ENCODE measurements at places on chromosomes 5 and 9.
A peak's percentile ranks its signal among the peaks of the same experiment; 100 is the strongest.

DNA sequence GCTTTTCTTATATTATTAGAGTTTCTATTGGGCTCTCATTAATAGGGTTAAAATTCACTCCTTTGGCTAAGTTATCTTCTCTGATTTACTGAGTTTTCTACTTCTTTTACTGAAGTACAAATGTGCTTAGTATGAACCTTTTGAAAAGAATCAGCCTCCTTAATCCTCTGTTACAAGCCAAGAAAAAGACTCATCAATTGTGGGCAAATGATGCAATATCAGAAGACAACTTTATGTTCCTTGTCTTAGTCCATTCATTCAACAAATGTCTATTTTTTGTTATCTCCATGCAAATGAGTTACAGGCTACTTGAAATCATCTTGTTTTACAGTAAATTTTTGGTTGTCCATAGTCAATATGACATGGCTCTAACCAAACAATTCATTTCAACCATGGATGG is 40.3 kb downstream of the SNCAIP start:
- DNase-seq: no peak

GRCh38 chr5:81203729-81204128 is 29.4 kb upstream of the CKMT2 start:
- DNase-seq: no peak

- no peak for DNase-seq
These were observed 32.9 kb downstream of the NKD2 start for GRCh38 chr5:1041225-1042143.

GRCh38 chr9:101417389-101417788 is 18.2 kb downstream of the ALDOB start:
- DNase-seq: no peak

DNA sequence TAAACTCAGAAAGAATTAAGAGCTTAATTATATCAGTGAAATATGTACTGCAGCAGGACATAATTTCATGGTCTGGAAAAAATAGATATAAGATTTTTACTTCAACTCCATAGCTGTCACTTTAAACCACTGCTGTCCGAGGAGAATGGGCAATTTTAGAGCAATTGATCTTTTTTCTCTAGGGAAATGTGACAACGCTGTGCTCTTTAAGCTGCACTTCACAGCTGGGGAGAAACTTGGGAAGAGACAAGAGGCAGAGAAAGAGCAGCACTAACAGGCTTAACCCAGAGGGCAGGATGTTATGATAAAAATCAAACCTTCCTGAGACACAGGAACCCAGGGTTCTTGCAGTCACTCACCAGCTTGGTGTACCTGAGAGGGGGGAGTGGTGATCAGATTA is 92.0 kb downstream of the SPOCK1 start:
- no peak for DNase-seq

GRCh38 chr5:174111287-174111973 is 65.9 kb downstream of the NSG2 start:
- DNase-seq: no peak

GRCh38 chr9:124897570-124898460 is 35.9 kb downstream of the ARPC5L start:
- DNase-seq: peak; percentile 80

DNA sequence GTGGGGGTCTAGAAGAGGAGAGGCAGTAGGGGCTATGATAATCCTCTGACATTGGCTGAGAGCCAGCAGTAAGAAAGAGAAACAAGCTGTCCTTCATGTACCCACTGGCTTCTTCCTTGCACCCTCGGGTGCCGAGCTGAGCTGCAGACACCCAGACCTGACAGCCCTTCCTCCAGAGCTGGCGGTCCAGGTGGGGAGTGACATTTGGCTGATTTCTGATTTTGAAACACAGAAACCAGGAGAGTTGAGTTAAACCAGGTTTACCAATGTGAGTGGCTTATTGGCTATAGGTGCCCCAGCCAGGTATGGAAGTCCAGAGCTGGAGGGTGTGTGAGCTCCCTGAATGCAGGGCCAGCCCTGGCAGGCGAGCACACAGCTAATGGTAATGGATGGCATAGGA is 59.2 kb downstream of the GADD45G start:
- DNase-seq: no peak

DNA sequence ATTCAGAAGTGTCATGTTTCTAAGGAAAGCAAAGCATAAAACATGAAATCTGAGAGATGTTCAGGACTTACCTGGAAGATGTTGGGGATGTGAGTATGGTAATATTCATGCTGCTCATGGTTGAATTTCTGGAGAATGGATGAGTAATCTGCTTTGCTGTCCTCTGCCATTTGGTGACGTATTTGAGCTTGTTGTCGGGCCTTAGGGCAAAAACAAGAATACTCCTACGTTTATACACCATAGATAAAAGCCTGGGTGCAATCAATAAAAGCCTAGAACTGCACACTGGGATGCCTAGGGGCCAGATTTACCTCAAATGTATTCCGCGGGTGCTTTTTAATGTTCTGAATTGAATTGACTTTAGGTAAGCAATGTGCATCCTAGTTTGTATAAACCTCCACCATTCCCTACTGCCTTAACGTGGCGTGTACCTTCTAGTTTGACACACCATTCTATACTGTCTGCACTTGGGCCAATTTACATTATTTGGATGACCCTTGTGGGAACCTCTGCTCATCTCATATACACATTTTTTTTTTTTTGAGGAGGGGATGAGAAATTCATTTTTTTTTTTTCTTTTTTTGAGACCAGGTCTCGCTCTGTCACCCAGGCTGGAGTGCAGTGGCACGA is 94.4 kb downstream of the USP20 start:
- DNase-seq: no peak

DNA sequence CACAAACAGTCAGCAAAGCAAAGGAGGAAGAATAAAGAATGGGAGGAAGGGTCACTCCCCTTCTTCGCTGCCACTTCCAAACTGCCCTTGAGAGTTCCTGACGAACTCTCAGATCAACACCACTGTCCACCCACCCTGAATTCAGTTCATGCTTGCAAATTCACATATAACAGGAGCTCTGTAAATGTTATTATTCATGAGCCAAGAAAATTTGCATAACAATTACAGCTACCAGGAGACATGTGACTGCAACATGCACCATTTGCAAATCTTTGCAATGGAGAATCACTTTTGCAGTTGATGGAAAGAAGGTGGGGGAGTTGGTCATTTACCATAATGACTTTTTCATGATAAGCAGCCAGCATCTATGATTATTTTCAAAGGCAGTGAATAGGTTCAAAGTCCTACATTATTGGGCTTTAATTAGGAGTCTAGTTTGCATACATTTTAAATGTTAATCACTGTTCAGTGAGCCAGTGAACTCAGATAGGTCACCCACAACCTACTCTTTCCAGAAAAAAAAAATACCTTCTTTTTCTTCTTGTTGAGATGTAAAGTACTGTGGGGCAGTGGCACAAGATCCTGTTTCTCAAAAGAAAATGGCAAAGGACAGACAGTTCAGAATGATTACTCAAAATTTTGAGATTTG is 149.7 kb downstream of the CAAP1 start:
- no peak for DNase-seq

DNA sequence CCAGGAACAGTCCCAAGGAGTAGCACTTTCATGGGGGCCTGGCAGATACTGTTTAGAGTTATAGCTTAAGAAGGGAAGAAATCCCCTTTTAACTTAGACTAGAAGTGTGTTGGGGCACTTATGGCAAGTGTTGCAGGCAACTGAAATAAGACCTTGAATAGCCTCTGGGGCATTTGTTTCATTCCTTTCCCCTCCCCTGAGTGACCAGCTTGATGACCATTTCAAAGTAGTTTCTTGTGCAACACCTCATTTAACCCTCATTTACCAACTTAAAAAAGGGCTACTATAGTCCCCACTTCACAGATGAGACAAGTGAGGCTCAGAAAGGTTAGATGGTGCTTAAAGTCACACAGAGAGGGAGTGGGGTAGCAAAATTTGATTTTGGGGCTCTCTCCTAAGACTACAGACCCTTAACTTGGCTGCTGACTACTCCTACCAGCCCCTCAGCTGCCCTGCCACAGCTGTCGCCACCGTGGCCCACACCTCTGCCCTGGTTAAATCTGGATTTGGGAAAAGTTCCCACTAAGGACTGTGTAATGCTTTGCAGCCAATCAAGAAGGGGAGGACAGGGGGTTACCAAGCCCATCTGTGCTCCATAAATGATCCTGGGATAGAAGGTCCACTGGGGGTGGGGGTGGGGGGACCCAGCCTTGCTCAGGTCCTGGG is 5.5 kb downstream of the PDLIM4 start:
- DNase-seq: peak; percentile 68

- DNase-seq: no peak
These were observed 589.1 kb downstream of the ZNF608 start for GRCh38 chr5:124157320-124157719.

DNA sequence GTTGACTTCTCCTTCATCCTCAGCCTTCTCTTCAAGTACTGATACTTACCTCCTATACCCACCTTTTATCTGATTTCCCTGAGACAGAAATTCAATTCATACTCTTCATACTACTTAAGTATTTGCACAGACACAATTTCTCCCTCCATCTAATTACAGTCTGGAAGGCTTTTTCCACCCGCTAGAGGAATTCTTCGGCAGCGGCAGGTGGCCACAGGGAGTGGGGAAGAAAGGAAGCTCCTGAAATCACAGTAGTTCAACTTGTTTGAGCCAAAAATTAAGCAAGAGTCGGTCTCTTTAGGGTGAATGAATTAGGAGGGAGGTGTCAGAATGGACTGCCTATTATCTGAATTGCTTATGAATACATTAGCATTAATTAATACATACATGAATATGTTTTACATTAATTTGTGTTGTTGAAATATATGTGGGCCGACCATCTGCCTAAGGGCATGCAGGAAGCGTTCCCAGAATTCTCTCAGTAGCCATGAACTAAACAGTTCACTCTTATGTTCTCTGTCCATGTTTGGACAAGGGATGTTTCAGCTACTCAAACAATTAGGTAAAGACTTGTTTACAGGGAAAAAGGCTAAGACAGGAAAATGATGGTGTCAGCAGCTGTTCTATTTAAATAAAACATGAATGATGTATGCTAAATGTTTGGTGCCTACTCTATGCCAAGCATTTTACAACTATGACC is 101.4 kb upstream of the SMARCA2 start:
- DNase-seq: no peak

DNA sequence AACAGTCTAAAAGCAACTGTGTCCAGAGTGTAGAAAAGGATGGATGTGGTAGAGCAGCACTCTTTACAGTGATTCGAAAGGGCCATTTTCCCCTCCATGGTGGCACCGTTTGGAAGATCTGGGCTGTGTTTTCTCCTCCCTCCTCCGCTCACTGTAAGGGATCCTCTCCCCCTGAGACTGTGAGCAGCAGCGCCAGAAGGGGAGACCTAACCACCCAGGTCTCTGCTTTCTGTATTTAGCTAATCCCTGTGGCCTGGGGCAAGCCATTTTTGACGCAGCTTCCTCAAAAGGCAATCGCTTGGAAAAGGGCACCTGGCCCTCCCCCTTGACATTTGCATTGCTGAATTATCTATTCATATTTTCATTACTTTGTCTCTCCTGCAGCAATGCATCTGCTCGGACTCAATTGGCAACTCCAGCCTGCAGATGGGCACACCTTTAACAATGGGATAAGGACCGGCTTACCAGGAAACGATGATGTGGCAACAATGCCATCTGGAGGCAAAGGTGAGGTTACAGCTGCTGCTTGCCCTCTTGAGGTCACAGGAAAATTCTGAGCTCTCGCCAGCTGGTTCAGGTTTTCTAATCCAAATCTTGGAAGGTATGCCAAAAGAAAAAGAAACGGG is 244.3 kb upstream of the WWC1 start:
- DNase-seq: peak; percentile 43

DNA sequence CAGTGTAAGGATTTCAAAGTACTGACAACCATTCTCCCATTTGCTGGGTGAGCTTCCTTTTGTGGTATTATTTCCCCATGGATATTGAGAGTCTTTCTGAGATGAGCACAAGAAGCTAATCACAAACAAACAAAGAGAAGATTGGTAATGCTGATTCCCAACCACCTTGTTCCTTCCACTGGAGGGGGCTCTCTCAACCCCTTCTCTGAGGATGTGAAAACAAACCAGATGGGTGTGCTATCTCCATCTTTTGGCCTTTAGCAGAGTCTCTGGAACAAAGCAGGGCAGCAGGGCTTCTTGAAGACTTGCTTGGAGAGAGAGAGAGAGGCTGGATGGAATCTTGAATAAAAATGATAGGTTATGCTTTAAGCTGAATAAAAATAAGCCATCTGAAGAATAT is 576.7 kb upstream of the ZNF462 start:
- DNase-seq: peak; percentile 1

DNA sequence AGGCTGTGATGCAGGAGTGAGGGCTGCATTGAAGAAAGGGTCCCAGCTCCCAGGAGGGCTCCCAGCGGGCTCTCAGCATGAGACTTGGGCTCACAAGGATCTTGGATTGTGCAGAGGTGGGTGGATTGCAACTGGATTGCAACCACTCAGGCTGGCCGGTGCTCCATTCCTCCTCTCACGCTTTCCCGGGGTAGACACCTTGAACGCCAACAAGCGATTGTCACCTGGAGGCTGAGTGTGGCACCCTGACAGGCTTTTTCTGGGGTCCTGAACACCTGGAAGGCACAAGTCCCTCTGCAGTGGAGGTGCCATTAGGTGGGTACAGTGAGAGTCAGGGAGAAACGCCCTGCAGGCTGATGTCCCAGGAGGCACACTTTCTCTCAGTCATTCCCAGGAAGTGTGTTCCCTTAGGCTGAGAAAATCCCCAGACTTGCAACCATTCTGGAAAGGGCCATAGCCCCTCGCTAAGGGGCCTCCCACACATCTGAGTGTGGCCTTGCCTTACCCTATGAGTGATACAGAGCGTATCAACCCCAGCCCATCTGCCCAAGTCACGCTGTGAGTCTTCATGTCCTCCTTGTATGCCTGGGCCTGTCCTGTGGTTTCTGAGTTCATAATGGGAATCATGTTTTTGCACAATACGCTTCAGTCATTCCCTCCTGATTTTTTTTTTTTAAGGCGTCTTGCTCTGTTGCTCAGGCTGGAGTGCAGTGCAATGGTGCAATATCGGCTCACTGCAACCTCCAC is 488.1 kb downstream of the IRX1 start:
- DNase-seq: no peak

DNA sequence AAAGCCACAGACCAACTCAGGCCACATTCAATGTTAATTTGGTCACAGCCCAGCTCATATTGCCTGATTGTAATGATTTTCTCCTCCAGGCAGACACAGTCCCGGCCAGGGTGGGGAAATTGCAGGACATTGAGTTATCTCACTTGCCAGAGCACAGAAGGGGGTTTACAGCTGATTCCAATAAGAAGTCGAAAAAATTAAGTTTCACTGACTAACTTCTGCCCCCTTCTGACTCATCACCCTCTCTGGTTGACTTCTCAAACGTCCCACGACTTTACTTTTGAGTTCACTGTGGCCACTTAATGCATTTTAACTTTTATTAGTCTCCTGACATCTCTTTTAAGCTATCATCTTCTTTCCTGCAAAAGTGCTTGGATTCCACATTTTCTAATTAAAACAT is 321.4 kb upstream of the WWC1 start:
- no peak for DNase-seq
